ENCODE measurements at places on chromosomes 12 and 14.

GRCh38 chr12:44848703-44849085 is 27.4 kb downstream of the NELL2 start:
- no peak for DNase-seq

DNA sequence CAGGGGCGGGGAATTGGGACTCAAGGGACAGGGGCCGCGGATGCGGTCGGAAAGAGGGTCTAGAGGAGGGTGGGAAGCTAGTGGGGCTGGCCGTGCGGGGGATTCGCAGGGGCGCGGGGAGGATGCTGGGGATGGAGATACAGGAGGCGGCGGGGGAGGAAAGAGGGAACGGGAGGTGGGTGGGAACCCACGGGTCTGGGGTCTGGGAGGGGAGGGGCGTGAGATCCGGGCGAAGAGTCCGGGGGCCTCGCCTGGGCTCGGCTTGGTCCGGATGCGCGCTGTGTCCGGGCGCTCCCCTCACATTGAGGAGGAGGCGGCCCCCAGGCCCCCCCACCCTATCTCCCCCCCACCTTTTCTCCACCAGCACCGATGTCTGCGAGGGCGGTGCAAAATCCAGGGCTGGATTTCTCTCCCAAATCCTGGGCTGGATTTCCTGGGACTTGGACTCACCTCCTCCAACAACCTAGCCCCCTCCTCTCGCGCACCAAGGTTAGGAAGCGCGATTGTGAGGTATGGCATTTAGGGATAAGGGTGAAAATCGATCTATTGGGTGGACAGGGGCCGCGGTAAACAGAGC is at the start of gene AGAP2:
Gene AGAP2, minus strand, starts transcription at position 82 of the 577 bp plus-strand sequence. CDS start 496 bp downstream, outside the sequence.
- DNase-seq, result no peak

- DNase-seq, result no peak
These were observed 386.7 kb upstream of the CCDC196 start for GRCh38 chr14:66099451-66099850.

- no peak for DNase-seq
These were observed 52.9 kb upstream of the CCND2 start for GRCh38 chr12:4220536-4221257.

DNA sequence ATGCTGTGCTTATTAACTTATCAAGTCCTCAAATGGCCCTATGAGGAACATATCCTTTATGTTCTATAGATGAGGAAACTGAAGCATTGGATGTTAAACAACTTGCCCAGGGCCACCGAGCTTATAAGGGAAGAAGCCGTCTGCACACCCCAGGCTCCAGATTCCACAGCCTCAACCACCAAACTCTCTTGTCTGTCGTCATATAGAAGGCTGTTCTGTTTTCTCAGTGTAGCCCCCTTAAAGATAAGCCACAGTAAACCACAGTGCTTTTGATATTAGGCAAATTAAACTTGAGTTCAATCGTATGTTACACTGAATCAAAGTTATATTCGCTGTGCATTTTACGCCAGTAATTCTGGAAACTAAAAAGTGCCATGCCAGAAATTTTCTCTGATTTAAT is 116.7 kb downstream of the PRKCH start:
- DNase-seq, result no peak

DNA sequence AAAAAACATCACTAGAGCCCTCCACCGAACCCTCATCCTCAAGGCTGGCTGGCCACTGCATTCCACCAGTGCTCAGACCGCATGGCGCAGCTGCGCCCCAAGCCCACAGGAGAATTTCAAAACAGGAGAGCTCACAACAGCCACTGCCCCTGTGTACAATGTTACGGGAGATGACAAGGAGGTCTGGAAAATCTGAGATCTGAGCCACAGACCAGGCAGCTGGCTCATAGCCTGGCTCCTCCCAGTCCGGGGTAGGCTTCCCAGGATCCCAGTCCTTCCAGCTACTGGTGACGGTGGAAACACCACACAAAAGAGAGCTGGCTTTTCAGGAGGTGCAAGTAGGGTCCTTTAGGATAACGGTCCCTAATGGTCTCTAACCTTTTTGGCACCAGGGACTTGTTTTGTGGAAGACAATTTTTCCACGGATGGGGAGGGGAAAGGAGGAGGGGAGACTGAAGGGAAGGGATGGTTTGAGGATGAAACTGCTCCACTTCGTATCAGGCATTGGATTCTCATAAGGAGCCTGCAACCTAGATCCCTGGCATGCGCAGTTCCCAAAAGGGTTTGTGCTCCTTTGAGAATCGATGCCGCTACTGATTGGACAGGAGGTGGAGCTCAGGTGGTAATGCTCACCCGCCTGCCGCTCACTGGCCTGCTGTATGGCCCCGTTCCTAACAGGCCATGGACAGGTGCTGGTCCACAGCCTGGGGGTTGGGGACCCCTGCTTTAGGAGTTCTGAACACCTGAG is 23.0 kb upstream of the NRDE2 start:
- DNase-seq, result no peak
